ENCODE measurements at places on chromosomes 2 and 18.
A peak's percentile ranks its signal among the peaks of the same experiment; 100 is the strongest.

DNA sequence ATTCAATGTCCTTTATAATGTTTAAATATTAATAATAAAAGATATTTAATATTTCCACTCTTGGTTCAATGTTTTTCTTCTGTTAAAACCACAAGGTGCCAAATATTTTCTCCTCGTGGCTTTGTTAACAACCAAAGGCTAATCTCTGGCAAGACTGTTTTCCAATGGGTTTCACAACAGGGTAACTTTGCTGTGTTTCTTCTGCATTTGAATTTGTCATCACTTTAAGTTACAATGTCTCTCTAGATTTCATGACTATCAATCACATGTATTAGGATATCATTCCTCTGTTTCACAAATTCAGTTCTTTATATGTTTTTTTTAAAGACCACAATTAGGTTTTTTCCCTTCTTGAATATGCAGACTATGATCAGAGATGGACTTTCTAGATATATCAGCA, 469.8 kb upstream of the ACVR2A start:
- no peak for DNase-seq

DNA sequence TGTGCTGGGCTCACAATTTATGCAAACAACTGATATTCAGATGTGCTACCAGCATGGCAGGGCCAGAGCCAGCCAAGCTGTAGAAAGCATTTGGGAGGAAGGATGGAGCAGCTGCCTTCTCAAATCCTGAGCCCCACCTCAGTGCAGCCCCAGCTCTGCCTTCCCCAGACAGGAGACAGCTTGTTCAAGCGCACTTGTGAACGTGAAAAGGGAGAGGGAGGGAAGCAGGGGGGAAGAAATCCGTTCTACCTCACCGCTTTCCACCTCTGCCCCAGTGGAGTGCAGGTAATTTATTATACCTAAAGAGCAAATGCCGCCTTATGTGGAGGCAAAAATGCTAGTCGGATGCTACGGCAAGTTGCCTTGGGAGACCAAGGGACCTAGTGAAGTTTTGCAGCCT, 66.0 kb upstream of the SLC14A2 start:
- no peak for DNase-seq

- DNase-seq, result no peak
Observed at GRCh38 chr18:10111191-10111590, 197.4 kb downstream of the VAPA start.

GRCh38 chr2:233260661-233261060, 9.2 kb downstream of the ATG16L1 start:
- DNase-seq, result no peak

DNA sequence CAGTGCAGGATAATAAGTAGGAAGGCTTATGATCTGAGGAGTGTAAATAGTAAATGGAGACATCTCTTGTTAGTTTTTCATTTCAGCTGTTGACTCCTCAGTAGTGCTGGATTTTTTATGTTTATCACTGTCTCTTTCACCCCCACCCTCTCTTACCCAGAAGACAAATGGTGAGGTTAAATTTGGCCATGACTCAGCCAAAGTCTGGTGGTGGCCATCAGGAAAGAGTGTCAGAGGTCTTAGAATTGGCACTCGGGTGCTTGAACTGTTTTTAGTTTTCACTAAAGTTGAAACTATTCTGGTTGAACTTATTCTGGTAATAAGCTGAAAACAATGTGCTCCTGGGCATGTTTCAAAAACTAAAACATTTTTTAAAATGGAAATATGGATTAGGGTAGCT, 123.3 kb downstream of the FHOD3 start:
- DNase-seq, result no peak

DNA sequence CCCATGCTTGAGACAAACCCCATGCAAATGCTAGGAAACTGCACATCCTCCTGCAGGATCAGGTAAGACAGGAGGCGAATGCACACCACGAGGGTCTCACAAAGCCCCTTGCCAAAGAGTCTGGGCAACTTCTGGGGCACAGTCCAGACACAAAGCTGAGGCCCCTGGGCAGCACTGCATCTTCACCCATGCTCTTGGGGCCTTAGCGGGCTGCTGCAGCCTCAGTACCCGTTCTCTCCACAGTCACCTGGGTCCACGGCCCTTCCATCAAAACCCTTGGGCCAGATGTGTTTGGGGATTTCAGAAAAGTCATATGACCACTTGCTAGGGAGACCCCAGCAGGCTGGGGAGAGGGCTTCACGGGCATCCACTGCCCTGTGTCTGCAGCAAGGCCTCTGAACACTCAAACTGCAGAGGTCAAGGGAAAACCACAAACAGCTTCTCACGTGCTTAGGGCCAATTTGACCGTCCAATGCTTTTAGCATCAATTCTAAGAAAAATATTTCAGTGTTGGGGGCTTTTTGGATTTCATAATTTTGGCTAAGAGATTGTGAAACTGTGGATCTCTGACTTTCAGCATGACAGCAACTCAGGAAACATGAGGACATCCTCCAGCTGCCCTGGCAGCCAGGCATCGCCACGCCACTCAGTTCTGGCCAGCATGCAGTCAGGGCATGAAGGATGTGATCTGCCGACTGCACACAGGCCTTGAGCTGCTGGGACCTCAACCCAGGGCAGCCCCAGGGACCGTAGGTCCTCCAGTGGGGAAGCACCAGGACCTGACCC, 20.0 kb downstream of the PASK start:
- no peak for DNase-seq

- no peak for DNase-seq
Observed at GRCh38 chr2:239793836-239794235, 231.3 kb downstream of the NDUFA10 start.

DNA sequence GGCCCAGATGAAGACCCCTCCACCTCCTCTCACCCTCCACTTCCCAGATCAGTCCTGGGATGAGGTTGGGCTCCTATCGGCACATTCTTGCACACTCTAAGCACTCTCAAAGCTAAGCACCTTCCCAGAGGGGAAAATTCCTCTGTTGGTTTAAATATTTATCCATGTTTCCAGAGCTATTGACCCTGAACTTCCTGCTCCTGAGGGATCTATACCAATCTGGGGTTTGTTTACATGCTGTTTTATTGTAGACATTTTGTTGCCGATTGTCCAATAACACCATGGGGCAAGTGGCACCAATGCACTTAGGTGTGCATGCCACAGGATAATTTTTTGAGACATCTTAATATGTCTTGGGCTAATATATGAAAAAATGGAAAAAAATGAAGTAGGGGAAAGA, 476.2 kb downstream of the SLC4A3 start:
- DNase-seq, result no peak

DNA sequence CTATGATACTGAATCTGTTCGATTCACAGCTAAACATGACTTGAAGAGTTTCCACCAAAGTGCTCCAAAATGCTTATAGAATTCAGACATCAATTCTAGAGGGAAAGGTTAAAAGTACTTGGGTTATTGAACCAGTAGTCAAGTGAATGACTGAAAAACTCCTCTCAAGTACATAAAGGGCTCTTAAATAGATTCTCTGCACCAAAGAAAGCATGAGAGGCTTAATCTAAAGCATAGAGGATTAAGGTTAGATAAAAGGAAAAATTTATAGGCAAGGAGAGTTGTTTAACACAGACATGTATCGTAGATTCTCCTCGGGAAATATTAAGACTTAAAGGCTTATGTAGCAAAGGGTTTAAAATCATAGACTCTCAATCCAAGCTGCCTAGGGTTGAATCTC, 701.4 kb downstream of the ERBB4 start:
- DNase-seq, result no peak

DNA sequence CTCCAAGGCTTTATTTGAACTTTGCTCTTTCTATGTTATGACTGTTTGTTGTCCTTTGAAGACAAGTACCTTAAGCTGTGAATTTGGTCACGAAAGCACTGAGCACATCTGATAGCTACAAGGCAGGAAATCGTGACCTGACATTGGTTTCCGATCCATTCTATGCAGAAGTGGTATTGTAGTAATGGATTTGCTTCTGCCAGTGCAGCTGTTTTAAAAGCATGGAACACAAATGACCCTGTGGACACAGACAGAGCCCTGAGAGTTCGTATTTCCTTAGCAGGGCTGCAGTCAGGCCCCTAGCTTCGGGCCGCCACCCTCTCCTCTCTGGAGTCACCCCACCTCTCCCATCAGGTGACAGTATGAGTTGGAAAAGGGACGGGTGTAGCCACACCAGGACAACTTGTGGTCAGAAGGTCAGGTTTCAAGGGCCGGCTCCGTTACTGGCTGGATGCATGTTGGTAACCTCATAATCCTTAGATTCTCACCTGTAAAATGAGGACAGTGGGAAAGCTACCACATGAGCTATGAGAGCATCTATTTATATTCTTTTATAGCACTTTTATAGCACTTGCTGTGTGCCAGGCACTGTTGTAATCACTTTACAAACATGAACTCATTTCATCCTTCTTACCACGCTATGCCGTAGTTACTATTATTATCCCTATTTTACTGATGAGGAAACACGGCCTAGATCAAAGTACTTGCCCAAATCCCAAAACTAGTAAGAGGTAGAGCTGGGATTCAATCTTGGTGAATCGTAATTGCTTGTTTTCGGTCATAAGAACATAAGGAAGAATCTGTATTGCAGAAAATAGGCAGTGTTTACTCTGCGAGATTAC, 70.2 kb downstream of the SPATS2L start:
- DNase-seq, result peak; percentile 44

DNA sequence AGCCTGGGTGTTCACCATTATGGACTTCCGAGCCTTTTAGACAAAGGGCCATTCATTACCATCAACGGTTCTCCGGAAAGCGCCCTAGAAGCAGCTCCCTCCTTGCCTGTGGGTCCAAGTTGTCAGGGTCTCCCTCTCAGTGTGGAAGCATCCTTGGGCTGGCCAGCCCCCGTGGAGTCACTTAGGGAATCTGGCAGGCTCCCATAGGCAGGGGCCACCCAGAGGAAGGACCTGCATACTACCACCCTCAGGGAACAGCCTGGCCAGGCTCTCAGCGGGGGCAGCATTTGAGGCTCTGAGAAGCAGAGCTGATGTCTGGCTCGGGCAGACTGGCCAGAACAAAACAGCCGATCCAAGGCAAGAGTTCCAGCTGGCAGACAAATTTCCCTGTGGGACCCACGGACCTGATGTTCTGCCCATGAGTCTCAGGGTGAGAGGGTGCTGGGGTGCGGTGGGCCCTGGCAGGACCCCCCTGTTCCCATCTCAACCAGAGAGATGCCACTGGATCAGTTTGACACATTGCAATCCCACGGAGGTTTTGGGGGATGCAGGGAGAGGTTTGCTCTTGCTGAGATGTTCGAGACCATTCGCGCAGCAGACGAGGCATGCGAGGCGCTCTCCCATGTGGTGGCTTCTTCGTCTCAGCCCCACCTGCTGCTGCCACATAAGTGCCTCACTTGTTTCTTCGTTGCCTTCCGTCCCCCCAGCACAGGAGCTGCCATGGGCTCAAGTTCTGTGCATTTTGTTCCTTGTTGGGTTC, 56.9 kb downstream of the ACKR3 start:
- no peak for DNase-seq

- DNase-seq, result no peak
Observed at GRCh38 chr2:134432435-134432883, 178.6 kb downstream of the MGAT5 start.

GRCh38 chr18:42414756-42415454, 459.9 kb downstream of the PIK3C3 start:
- peak; percentile 39 for DNase-seq

Data from prostate gland (tissue), 2 donors.